BJ (cell line): ENCODE measurements at places on chromosomes 2 and 18.

- DNase-seq = no peak
These were observed 24.8 kb downstream of the BMPR2 start for GRCh38 chr2:202400941-202401340.

DNA sequence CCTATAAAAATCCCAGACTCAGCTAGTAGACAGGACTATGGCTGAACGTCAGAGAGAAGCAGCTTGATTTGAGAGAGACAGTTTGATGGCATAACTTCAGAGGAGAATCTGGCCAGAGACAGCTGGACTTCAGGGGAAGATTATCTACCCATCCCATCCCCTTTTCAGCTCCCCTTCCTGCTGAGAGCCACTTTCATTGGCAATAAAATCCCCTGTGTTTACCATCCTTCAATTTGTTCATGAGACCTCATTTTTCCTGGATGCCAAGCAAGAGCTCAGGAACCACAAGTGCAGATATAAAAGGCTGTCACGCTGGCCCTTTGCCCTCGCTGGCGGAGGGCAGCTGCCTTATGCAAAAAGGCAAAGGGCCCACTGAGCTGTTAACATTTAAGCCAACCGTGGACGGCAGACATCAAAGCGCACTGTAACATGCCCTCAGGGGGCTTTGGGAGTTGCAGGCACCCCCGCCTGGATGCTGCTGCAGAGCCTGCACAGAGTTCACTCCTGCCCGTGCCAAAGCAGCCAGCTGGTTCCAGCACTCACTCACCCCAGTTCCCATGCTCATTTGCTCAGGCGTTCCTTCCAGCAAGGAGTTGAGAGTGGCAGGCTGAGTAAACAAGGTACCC lies 164.3 kb upstream of the PGAP1 start:
- no peak for DNase-seq

DNA sequence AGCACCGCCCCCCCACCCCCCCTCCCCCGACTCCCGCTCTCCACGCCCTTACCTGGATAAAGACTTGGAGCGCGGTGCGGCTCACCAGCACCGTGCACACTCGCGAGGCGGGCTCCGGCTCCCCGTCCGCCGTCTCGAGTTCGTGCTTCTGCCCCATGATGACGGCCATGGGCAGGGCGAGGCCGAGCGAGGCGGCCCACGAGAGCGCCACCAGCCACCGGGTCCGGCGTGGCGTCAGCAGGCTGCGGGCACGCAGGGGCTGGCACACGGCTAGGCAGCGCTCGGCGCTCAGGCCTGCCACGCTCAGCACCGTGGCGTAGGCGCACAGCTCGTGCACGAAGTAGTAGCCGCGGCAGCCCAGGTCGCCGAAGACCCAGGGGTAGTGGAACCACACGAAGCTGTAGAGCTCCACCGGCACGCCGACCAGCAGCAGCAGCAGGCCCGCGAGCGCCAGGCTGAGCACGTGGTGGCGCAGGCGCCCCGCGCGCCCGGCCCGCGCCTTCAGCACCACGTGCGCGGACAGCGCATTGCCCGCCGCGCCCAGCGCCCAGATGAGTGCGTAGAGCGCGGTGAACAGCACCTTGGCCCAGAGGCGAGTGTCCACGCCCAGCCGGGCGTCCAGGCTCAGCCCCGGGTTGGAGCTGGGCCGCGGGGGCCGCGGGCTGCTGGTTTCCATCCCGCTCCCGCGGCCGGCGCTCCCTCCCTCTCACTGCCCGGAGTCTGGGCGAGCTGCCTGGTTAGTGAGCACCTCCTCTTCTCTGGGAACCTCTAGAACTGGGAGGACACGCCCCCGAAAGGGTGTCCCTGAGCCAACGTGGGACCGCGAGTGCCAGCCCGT lies at the start of gene NTSR2:
Gene NTSR2 (minus strand): TSS at position 742 of the 838 bp plus-strand sequence. CDS start 66 bp downstream, at position 676.
- DNase-seq = no peak

DNA sequence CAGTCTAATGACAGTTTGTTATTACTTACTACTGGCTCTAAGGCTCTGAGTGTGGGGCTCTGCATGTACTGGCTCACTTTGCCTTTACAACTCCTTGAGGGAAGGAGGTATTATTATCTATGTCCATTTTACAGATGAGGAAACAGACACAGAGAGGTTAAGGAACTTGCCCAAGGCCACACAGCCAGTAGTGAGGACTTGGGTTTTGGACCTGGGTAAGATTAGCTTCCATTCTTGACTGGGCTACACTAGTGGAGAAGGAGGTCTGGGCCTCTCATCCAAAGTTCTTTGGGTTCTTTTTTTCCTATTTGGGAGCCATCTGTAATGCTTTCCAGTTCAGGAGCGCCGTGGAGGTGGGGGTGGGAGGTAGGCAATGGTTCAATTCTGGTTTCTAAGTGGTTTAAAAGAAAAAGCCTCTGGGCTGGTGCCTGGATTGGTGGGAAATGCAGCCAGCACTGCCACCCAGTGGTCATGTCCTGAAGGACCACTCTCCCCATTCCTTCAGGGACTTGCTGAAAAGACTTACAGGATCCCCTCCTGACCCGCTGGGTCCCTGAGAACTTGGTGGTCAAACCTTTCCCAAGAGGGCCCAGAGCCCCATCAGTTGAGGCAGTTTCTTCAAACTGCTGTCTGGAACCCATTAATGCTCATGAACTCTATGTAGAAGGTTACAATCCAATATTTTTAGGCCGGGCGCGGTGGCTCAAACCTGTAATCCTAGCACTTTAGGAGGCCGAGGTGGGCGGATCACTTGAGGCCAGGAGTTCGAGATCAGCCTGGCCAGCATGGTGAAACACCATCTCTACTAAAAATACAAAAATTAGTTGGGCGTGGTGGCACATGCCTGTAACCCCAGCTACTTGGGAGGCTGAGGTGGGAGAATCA lies 38.6 kb upstream of the NOTO start:
- DNase-seq = no peak

GRCh38 chr2:173290046-173290445 lies 64.6 kb upstream of the CDCA7 start:
- DNase-seq = no peak

DNA sequence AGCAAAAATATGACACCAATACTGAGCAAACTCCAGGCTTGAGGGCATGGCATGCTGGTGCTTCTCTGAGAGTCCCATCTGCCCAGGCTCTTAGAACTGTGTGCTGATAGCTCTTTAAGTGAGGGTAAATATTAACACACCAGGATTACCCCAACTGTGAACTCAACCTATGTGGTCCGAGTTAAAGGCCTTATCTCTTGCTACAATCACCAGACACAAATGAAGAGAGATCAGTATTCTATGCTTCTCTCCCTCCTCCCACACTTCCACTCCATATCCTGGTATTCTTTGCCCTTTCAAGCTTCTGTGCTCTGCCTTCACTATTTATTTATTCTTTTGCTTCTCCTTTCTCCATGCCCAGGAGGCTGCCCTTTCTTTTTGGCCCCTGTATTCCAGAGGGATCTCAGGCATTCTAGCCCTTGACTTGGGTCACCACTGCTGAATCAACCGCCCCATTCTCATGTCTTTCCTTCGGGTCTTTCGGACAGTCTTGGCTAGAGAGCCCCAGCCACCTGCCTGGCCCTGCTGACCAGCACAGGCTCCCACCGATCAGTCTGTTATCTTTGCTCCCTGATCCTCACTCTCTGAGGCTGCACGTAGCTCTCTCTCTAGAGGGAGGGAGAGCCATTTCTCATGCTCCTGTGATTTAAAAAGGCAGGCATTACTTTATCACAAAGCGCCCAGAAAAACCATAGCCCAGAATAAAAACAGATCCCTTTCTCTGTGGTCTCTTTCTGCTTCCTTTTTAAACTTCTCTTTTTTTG lies 17.2 kb upstream of the HK2 start:
- DNase-seq = no peak

- DNase-seq = no peak
These were observed 15.2 kb downstream of the MFSD2B start for GRCh38 chr2:24024996-24025663.

DNA sequence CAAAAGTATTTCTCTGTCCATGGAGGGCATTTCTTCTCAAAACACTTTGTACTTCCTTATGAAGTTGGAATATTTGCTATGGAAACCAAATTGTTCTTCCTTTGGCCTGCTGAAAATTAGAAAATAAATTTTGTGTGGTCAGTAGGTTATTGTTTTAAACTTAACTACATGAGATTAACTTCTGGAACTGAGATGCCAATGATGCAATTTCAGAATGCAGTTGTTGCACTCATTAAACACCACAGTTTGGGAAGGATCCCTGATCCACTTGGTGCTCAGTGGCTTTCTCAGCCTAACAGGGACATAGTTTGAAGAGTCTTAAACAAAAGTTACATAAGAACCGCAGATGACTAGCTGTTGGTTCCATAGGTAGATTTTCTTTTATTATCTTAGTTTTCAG lies 23.3 kb upstream of the IL1R1 start:
- no peak for DNase-seq

DNA sequence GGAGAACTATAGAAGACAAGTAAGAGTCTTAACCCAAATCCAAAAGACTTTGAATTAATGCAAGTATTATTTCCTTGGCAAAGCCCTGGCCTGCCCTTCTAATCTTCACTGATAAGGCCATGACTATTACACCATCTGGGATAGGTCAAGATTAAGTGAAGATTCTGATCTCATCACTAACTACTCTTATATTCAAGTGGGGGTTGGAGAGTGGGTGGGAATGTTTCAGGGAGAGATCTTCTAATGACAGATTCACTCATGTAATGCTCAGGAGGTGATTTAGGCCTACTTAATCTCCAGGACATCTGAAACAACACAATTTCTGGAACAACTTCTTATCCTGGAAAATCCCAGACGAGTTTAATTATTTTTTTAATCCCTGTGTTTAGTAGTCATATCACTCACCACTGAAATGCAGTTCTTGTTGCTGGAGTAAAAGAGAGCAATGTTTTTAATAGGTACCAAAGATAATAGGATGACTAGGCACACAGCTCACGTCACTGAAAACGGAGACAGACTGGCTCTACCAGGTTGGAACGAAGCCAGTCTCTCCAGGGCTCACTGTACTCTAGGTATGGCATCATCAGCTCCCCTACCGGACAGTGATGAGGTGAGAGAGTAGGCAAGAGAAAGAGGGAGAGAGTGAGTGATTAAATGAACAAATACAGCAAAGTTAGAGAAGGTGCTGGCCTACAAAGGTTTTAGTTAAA lies 133.1 kb downstream of the NCKAP5 start:
- no peak for DNase-seq

GRCh38 chr2:110881908-110882307 lies 149.5 kb downstream of the ACOXL start:
- no peak for DNase-seq

- DNase-seq = no peak
These were observed 169.2 kb upstream of the APCDD1 start for GRCh38 chr18:10285283-10285640.

DNA sequence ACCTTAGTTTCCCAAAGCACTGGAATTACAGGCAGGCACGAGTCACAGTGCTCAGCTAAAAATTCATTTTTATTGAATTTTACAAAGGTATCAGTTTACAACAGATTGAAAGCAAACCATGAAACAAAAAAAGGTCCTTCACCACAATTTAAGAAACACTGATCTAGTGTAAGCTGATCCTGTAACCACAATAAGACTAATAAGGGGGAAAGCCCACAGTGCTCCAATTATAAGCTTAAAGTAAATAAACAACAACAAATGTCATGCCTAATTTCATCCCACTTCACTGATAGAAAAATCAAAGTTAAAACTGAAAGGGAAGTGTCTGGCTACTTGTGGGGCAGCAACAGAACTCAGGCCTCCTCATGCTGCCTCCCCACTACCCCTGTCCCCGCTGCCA lies 49.2 kb downstream of the ICA1L start:
- no peak for DNase-seq

- DNase-seq = no peak
These were observed 119.5 kb upstream of the LMAN1 start for GRCh38 chr18:59478591-59478990.

DNA sequence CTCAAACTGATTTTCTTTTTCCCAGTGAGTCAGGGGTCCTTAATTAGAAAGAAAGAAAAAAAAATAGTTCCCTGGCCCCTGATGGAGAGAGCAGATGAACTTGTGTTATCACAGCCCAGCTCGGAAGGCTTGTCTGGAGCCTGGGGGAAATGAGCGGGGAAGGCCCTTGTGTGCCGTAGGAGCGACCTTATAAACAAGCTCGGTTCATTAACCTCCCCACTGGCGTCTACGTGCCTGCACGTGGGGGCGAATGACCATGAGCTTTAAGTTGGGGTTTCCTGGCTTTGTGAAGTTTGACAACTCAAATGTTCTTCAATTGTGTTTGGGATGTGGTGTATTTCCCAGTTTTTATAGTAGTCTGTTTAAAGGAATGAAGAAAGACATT lies 69.5 kb downstream of the EPAS1 start:
- no peak for DNase-seq

DNA sequence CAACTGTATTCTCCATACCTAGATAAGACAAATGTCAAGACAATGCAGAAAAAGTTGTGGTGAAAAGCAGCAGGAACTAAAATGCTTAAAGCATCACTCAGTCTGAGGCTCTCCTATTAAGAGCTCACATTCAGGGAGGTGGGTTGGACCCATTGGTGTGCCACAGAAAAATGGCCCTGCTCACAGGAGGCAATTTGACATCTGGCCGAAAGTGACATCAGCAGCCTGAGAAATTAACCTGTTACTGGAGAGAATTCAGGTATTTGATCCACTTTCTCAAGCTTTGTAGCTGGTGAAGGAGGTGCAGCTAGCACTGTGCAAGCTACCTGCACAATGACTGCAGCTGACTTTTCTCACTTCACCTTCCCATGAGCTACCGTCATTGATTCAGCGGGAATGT lies 86.0 kb downstream of the TMEM247 start:
- DNase-seq = no peak

GRCh38 chr2:139967665-139968064 lies 1187.5 kb upstream of the NXPH2 start:
- no peak for DNase-seq

- DNase-seq = no peak
These were observed 12.7 kb upstream of the KCNK3 start for GRCh38 chr2:26679867-26680266.

GRCh38 chr2:152693033-152693432 lies 24.2 kb downstream of the PRPF40A start:
- no peak for DNase-seq

- DNase-seq = no peak
These were observed 549.4 kb downstream of the NYAP2 start for GRCh38 chr2:225948903-225949302.

- no peak for DNase-seq
These were observed 38.6 kb upstream of the TTN start for GRCh38 chr2:178845566-178846457.

DNA sequence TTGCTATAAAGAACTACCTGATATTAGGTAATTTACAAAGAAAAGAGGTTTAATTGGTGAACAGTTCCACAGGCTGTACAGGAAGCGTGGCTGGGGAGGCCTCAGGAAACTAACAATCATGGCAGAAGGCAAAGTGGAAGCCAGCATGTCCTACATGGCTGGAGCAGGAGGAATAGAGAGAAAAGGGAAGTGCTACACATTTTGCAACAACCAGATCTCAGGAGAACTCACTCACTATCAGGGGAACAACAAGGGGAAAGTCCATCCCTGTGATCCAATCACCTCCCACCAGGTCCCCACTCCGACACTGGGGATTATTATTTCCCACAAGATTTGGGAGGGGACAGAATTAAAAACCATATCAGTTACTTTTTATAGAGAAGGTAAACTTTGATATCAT lies 273.5 kb upstream of the MMADHC start:
- DNase-seq = no peak

- DNase-seq = no peak
These were observed 30.5 kb downstream of the ANO7 start for GRCh38 chr2:241219030-241219382.
